ENCODE measurements at places on chromosomes 5 and 9. TPM values are rescaled to one million over a fixed set of nuclear protein-coding genes. Genes with fewer than 3 reads are reported as not detected.

The COL5A1 gene
- 4.2 TPM for total RNA-seq

The CDKN2B-AS1 gene
- 1.6 TPM for total RNA-seq

The ELOVL7 gene
- 40.1 TPM for total RNA-seq

The TESK1 gene
- 31.9 TPM for total RNA-seq

The GAPT gene
- total RNA-seq = 2.0 TPM

The STRBP gene
- 15.4 TPM for total RNA-seq

The LRRC14B gene
- total RNA-seq = not detected

The GZMA gene
- total RNA-seq = 7.9 TPM

The PCDHB6 gene
- total RNA-seq = not detected

The PCDHGB7 gene
- total RNA-seq = not detected

The FAM200C gene
- total RNA-seq = not detected

The VCAN gene
- total RNA-seq = 8.0 TPM

The SERF1A gene
- 10.5 TPM for total RNA-seq
